ENCODE measurements at places on chromosomes 1 and 21.

GRCh38 chr1:180163041-180163440 is 8.4 kb downstream of the QSOX1 start:
- no peak for DNase-seq

DNA sequence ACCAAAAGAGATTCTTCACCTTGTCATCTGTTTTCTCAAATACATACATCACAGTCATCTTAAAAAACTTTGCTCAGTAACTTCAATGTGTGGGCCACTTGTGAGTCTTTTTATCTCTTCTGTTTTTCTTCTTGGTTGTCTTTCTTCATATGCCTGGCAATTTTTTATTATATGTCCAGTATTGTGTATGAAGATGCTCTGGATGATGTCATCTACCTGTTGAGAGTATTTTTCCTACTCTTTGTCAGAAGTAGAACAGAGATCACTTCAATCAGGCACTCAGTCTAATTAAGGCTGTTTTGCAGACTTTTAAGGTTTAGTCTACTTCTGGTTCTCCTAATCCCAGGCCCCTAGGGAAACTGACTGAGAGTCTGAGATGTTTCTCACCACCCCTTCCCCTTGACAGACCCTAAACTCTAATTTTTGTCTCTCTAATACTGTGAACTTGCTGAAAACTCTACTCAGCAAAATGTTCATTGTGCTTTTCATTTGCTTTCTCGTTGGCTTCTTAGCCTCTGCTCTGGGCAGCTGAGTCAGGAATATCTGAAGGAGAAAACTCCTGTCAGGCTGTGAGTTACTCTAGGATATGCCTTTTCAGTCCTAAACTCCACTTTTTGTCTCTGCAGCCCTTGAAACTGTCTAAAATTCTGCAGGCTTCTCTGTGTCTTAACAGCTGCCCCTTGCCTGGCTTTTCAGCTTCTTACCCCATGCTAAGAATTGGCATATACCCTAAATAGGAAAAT is 33.0 kb upstream of the DNAJC6 start:
- no peak for DNase-seq

- DNase-seq, result no peak
Observed at GRCh38 chr21:17414766-17415165, 98.1 kb upstream of the CXADR start.

GRCh38 chr1:207672522-207673130 is 27.7 kb downstream of the CR1L start:
- DNase-seq, result peak; percentile 74

DNA sequence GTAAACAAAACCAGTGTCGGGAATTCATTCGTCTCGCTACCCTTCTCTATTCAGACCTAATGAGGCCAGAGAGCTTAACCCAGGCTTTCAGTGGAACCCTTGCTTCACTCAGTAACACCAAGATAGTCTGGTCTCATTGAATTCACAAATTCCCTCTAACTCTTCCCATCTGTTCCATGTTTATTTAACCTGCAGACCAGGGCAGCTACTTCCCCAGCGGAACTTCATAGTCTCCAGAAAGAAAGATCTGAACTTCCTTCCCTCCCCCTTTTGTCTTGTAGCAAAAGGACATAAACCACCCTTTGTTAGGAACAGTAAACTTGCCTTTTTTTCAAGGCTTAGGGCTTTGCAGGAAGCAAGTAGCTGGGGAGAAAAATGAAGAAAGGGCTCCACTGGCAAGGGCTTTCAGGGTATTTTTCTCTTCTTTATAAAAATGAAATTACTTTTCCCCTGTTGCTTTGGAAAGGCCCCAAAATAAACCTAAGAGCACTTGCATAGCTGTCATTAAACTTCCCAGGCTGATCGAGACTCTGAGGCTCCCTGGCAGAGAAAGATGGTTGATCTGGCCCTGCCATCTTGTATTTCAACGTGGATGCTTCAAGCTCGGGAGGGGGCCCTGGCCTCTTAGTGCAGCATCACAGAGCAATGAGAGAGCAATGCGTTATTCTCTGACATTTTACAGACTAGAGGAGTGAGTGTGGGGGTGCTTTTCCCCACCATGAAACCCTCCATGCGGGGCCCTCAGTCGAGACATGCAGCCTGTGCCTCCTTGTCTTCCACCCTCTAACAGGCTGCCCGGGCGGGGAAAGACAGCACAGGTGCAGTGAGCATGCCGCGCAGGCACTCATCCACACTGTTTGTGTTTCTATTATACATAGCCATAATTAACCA is 30.0 kb downstream of the MIS18A start:
- no peak for DNase-seq

GRCh38 chr1:158107916-158108315 is 72.8 kb upstream of the CD1D start:
- DNase-seq, result no peak

Data from HuH-7 (cell line).